ENCODE measurements at places on chromosomes 1 and 21.

DNA sequence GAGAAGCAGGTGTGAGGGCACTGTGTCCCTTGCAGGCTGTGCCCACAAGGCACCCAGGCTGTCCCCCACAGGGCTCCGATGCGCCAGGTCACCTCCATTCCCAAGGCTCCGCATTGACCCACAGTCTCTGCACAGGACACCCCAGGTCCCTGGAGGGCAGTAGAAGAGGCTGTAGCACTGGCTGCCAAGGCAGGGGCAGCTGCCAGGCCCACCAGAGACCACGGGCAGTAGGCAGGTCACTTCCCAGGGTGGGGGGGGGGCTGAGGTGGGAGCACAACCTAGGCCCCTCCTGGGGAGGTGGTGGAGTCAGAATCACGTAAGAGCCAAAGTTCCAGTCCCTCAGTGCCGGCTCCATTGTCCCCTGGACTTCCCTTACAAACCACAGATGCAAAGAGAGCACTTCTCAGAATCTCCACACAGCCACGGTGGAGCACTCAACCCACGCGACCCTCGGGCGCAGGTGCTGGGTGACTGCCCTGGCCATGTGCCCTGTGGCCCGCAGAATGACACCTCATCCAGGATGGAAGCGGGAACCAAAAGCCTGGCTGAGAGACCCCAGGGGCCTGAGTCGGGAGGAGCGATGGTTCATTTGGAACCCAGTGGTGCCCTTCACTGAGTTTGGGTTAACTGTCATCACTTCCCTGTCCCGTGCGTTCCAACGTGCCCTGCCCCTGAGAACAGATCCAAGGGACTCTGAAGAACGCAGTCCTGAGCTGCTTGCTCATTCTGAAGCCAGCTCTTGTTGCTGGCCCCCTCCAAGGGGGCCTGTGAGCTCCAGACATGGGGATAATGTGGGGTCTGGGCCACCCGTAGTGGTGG is 69.7 kb upstream of the PDE9A start:
- DNase-seq = no peak

DNA sequence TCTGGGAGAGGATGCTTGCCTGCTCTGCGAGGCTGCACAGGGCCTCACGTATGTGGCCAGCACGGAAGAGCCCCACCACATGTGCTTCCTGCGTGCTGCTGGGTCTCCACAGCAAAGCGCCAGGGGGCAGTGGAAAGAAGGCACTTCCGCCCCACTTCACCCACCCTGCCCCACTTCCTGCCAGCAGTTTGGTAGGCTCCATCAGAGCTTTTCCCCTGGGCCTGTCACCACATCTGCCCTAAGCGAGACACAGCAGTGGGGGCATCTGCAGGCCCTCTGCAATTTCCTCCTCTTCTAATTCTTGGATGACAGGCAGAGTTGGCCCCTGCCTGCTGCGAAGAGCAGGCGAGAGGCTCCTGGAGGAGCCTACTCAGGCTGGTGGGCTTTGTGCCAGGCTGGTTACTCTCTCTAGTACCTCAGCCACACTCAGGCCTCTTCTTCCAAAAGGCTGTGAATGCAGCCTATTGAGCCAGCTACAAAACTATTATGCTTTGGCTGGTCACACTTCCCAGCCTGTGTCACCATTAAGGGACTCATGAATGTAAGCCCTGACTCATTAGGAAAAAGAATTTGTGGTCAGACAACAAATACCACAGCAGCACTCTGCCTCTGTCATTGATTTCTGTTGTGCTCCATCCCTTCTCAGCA is 25.0 kb downstream of the CD244 start:
- no peak for DNase-seq

GRCh38 chr1:55071477-55071876 is 32.1 kb downstream of the PCSK9 start:
- no peak for DNase-seq

- no peak for DNase-seq
Observed at GRCh38 chr1:56148326-56149193, 430.8 kb downstream of the PLPP3 start.

DNA sequence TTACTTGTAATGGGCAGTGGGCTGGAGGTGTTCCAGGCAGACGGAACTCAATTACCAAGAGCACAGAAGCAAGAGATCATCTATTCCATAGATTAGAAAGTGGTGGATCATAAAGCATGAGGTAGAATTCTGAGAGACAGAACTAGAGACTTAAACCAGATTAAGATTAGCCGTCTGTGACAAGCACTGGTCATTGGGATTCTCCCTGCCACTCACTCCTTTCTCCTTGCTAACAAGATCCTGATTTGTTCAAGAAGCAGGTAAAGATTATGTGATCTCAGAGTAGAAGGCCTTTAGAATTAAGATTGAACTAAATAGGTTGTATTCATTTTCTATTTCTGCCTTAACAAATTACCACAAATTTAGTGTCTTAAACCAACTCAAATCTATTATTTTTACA is 1.5 kb upstream of the HSPA13 start:
- no peak for DNase-seq

DNA sequence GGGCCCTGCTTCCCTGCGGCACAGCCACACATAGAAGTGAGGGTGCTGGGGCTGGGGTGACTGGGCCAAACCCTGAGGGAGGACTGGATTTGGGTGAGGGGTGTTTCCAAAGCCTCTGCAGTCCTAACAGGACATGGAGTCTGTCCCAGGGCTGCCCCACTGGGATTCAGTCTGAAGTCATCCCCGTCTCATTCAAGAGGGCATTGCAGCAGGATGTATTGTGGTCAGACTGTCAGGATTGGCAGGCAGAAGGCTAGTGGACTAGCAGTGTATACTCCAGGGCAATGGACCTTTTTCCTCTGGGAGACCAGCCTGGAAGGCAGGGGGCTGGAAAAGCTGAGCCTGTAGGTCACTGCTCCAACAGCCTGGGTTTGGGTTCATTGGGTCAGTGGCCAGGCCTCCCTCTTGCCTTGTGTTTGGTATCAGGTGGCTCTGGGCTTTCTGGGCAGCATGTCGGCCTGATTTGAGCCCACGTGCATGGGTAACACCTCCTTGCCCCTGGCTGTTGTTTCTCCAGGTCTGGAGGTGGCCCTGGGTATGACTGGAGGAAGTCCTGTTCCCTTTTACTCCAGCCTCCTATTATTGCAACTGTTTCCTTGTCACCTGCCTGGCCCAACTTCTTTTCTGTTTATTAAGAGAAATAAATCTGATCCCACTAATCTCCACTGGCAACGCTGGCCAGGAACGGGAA is 41.0 kb upstream of the SYNC start:
- DNase-seq = no peak

DNA sequence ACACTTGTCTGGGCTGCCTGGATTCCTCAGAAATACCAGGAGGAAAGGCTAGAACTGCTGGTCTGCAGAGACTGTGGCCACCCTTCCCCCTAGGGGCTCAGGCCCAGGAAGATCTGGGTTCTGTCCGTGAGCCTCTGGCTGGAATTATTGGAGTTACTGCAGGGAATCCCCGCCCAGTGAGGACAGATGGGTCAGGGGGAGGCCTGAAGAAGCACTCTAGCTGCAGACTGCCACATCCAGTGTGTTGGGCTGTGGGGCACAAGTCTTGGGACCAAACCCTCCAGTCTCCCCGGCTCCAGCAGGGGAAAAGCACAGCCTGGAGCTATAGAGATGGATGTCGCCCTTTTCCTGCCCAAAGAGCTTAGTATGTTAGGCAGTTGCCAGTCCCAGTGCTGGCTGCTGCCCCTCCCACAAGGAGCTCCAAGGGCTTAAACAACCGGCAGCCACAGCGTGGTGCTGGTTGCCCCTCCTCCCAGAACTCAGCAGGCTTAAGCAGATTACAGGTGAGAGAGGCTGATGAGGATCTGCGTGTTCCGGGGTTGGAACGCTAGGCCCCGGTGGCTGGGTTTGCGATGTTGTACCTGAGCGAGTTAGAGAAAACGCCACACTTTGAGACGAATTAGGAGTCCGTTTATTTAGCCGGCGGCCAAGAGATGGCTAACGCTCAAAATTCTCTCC is 255.5 kb upstream of the LRRC7 start:
- DNase-seq = no peak

DNA sequence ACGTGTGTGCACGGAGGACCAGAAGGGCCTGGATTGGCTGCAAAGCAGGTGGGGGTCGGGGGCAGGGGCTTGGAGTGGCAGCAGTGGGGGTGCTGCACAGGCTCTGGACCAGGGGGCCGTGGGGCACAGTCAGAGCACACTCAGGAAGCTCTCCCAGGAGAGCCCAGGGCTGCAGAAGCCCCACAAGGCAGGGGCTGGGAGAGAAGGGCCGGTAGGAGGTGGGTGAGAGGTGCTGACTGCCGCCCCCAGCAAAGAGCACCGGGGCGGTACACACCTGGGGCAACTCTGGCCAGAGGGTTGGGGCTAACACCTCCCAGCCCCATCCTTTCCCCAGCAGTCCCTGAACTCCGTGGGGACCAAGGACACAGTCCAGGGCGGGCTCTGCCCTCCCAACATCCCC is 13.9 kb downstream of the CHD5 start:
- no peak for DNase-seq

DNA sequence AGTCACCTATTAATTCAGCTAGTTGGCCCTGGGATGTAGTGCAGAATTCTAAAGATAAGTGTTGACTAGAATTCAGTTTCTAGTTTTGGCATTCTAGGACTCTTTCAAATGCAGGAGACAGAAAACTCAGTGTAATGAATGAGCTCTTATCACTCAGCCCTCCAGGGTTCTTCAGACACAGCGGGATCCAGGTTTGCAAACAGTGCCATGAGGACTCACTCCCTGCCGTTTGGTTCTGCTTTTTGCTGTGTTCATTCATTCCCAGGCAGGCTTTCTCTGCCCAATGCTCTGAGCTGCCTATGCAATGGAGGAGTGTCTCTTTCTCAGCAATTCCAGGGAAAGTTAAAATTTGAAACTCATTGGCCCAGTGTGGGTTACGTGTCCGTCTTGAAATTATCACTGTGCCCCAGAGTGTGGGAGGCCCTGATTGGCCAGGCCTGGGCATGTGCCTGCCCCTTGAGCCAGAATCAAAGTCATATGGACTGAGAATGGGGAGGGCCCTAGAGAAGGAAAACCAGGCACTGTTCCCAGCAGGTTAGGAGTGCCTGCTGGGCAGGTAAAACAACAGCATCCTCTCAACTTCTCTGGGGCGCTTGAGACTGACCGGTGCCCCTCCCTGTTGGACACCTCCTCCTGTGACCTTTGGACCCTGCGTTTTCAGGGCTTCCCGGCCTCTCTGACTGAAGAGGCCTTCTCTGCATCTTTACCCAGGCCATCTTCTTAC is 43.4 kb downstream of the TMEM51 start:
- no peak for DNase-seq

- DNase-seq = no peak
Observed at GRCh38 chr1:214552174-214552608, 789 bp upstream of the PTPN14 start.

- DNase-seq = no peak
Observed at GRCh38 chr1:160159846-160160245, 8.4 kb downstream of the ATP1A4 start.

- DNase-seq = peak; percentile 17
Observed at GRCh38 chr1:104132382-104132973, 382.8 kb downstream of the AMY1C start.

- DNase-seq = no peak
Observed at GRCh38 chr1:230575886-230576500, 66.3 kb upstream of the COG2 start.

DNA sequence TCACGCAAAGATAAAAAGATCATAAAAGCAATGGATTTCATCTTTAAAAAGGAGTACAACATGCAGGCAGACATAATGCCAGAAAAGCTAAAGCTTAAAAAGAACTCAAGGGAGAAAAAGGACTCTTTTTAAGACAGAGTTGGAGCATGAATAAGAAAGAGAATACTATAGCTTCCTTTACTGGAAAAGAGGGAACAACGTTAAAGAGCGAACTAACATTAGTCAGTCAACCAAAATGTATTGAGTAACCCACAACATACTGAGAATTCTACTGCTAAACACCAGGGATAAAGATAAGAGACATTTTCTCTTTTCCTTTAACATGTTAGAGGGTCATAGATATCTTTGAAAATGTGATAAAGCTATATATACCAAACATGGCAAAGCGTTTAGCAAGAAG is 182.0 kb downstream of the DUSP10 start:
- no peak for DNase-seq

GRCh38 chr1:229204921-229205777 is 65.8 kb upstream of the RAB4A start:
- no peak for DNase-seq

DNA sequence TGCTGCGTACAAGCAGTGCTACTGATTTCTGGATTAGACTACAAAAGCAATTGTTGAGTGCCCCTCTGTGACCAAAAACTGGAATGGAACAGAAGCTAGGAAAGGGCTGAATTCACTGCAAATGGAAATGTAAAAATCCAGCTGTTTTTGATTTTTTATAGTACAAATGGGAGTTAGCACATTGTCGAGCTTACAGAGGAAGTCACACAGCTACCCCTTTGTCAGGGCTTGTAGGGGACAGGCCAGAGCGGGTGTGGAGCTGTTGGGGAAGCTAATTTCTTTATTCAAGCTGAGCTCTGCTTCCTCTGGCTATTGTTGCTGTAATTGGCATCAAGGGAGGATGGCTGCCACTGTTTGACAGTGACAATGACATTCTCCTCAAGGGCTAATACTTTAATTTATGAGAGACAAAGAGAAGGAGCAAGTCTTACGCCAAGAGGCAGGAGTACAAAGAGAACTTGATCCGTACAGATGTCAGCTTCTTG is 96.1 kb downstream of the SLC35F3 start:
- DNase-seq = no peak

GRCh38 chr21:26715878-26716506 is 129.2 kb downstream of the ADAMTS1 start:
- no peak for DNase-seq
